Uterus (tissue), 4 donors: ENCODE measurements at places on chromosomes 2 and 18.
A peak's percentile ranks its signal among the peaks of the same experiment; 100 is the strongest.

GRCh38 chr2:179020156-179020750, 29.7 kb downstream of the CCDC141 start:
- no peak for DNase-seq

- no peak for DNase-seq
These were observed 1.9 kb upstream of the TMEFF2 start for GRCh38 chr2:192196421-192197194.

DNA sequence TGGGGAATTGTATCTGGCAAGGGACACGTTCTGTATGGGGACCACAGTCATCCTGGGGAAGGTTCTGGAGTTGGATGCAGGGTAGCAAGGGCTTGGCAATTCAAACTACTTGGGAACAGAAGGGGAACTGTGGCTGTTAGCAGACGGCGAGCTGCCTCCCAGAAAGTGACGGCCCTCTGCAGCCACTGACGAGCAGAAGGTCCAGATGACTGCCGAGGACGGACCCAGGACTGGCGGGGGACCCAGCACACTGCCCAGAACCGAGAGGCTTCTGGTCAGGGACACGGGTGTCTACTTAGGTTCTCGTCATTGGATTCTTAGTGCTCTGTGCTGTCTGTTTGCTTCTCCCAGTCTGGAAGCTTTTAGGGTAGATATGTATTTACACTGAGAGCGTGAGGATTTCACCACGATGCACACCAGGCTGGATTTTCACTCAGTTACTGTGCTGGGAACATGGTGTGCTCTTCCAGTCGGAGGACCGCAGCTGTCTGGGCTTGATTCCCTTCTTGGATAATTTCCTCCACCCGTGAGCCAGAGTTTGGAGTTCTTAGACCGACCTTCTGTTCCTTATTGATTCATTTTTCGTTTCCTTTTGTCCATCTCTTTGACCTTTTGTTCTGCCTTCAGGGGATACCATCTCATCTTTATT, 13.4 kb downstream of the GPR35 start:
- DNase-seq = peak; percentile 41

- no peak for DNase-seq
These were observed 97.3 kb downstream of the MMADHC start for GRCh38 chr2:149490296-149490695.

- DNase-seq = no peak
These were observed 28.7 kb downstream of the DYSF start for GRCh38 chr2:71482055-71482454.

GRCh38 chr2:134335601-134336000, 81.7 kb downstream of the MGAT5 start:
- DNase-seq = no peak

- DNase-seq = no peak
These were observed 1365.5 kb upstream of the CHAC2 start for GRCh38 chr2:52402128-52402527.

- no peak for DNase-seq
These were observed 38.1 kb upstream of the AFF3 start for GRCh38 chr2:100180503-100180902.

DNA sequence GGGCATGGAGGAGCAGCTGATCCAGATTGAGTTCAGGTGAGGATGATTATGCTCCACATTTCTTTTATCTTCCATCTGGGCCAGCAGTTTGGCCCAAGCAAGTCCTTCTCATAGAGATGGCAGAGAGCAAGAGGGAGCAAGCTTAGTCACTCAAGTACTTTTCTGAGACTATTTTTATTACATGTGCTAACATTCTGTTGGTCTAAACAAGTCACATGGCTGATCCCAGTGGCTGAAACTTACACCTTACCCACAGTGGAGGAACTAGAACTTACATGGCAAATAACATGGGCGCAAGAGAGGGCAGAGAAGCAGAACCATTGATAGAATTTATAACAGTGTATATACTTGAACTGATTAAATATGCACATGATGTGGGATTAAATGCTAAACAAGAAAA, 105.7 kb downstream of the KYNU start:
- DNase-seq = no peak

DNA sequence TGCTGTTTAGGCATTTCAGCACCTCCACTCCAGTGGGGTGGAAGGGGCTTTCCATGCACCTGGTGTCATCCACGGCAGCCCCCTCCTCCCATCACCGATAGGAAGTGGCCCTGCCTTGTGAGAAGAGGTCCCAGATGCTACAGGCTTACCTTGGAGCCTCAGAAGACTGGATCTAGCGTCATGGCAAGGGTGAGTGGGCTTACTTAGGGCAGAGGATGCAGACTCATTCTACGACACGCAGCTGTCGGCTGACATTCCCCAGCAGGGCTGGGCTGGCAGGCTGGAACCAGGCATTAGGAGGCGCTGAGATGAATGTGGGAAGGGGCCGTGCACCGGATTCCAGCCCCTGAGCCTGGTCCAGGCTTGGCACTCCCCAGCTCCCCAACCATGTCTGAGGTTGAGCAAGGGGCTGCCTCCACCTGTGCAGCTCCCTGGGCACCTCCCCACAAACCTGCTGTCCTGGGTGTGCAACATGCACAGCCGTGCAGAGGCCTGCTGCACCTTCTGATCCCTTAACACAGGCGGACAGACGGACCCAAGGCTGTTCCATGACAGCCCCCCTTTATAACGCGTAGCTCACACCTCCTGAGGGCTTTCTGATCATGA, 1.7 kb upstream of the PRLH start:
- no peak for DNase-seq

DNA sequence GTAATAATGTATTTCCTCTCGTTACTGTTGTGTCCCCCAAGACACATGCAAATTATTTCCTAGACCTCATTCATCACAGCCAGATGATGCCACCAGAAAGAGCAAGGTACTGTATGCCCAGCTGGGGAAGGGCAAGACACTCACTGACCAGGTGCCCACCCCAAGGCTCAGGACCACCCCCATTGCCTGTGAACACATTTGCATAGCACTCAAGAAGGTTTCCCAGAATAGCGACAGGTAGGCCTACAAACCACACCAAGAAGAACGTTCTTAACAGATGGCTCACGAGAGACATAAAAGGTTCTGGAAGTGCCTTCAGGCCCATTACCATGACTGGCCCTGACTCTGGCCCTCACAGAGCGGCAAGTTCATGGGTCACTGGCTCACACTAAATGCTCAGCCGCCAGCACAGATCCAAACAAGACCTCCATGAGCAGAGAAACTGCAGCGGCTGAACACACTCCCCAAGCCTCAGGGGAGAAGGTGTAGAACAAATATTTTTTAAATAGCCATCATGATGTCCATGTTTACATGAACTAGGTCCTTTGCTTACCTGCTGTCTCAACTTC, 44.0 kb downstream of the FAM168B start:
- DNase-seq = no peak

DNA sequence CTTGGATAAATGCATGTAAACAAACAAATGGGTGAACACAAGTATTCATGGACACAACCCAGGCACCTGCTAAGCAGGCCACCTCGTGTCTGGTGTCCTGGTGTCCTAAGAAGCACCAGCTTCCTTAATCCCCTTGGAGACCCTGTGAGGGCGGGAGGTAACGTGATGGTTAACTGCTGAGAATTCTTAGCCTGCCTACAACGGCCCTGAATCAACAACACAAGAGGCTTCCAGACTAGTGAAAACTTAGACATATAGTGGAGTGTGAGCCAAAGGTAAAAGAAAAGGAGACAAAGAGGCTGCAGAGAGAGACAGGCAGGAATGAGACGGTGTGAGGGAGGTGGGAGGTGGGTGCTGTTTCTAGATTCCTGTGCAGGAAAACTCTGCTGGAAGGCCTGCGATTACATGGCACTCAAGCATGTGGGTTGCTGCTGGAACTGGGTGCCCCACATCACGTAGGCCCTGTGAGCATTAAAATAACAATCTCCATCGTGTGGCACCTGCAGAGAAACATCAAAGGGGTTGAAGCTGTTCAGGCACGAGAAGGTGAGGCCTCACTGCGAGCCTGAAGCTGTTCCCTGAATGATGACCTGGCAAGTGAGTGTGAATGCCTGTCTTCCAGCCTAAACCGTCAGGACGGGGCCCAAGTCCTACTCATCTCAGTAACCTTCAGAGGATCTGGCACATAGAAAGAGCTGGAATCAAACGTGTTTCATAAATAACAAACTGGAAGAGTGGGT, 64.2 kb downstream of the RPL37A start:
- DNase-seq = no peak

GRCh38 chr18:48573632-48574283, 34.9 kb downstream of the CTIF start:
- no peak for DNase-seq

DNA sequence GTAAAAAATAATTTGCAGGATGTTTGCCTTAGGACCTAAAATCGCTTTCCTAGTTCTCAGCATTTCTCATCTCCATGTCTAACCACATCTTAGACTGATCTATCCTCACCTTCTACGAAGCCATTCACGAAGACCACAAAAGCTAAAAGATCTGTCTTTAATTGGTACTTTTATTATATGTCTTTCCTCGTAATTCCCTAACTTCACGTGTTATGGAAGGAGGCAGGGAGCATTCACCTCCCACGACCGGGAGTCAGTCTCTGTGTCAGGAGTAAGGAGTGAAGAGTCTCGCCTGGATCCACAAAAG, 1.6 kb downstream of the DLGAP1 start:
- DNase-seq = no peak

DNA sequence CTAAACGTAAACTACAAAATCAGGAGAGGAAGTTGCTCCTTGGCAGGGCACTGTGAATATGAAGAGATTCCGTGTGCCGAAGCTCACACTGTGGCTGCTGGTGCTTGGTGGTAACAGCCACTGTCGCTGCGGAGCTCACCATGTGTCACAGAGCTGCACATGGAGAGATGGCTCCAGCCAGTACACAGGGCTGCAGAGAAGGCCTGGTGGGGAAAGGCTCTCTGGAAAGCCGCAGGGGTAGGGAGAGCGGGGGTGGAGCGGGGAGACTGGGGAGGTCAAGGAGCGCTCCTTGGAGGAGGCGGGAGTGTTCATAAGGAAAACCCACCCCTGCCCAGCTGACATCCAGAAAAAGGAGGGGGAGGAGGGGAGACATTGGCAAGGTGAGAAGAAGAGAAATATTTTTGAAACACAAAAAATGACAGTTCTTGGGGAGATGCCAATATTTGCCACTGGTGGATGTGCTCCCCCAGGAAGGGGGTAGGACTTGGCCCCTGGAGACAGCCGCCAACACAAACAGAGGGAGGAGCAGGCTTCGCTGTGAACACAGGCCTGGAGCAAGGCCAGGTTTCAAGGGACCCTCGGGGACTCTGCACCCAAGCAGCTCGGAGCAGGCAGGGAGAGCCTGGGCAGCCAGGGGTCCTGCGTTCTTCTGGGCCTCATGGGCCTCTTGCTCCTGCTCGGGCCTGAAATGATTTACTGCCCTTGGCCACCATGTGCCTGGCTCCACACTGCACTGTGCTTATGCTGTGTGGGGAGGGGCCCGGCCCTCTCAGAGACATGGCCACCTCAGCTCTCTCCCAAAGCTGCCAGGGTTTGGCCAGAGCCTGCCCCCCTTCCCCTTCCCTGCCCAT, 102.6 kb upstream of the GLI2 start:
- peak; percentile 25 for DNase-seq

- no peak for DNase-seq
These were observed 29.0 kb upstream of the DARS1 start for GRCh38 chr2:136014411-136014810.

- DNase-seq = no peak
These were observed 88.2 kb upstream of the LCLAT1 start for GRCh38 chr2:30358842-30359241.

GRCh38 chr2:129936334-129936934, 43.0 kb upstream of the RAB6C start:
- peak; percentile 24 for DNase-seq

DNA sequence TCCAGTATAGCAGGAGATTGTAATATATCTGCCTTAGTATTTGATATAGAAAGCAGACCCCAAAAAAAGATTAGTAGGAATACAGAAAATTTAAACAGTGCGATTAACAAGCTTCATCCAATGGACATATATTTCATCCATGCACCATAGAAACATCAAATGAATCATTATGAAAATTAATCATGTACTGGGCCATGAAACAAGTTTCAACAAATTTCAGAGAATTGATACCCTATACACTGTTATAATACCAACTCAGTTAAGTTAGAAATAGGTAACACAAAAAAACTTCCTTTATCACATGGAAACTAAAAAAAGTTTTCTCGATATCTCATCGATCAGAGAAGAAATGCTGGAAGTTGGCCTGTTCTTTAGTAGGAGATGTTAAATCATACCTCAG, 192.1 kb upstream of the STON1 start:
- DNase-seq = no peak

GRCh38 chr2:96687711-96688640, 45.4 kb downstream of the FER1L5 start:
- DNase-seq = no peak

DNA sequence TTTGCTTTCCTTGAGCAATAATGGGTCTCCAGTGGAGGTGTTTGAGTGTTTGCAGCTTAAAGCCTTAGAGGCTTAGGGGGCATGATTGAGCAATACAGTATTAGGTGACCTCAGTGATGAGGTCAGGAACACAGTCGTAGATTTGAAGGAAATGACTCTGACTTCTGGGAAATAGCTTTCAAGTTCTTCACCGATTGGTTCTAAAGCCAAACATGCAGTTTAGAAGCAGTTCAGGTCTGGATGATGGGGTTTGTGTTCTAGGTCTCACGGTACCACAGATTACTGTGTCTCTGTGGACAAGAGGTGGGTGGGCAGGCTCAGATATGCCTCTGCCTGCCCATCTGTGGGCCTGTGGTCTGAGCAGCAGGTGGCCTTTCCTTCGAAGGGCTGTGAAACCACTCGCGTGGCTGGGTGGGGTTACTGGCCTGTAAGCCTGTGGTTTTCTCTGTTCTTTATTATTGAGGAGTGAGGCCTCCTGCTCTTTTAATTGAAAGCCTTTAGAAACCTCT, 7.8 kb downstream of the MTHFD2 start:
- no peak for DNase-seq

DNA sequence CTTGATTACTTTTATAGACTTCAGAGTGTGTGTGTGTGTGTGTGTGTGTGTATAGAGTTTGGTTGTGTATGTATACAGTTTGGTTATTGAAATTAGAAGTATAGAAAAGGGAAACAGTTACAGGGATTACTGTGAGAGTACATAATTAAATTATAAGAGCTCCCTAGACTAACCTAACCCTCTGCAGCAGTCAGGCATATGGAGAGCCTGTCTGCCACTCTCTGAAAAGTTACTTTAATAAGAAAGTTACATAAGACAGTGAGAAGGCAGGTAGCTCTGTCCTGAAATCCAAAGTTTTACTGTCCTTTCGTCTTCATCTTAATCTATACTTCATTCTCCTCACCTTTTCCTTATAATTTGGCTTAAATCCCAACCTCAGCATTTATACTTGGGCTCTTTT, 71.5 kb upstream of the EPB41L5 start:
- DNase-seq = no peak

- no peak for DNase-seq
These were observed 148.6 kb upstream of the KCNJ3 start for GRCh38 chr2:154549869-154550268.
